ENCODE measurements at places on chromosomes 16 and 17.

DNA sequence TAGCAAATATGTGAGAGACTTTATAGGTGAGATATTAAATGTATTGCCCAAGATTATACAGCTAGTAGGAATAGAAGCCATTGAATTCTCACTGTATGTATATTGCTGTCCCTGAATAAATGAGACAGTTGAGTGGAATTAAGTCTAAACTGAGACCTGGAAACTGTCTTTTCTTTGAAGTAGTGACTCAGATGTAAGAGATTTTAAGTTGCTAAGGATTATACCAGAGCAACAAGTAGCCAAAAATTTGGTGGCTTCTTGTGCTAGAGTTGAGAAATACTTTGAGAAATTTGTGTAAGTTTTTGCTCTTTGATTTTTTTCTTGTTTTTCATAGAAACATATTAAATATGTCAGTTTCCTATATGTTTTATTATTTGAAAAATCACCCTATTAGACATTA, 58.7 kb downstream of the TANC2 start:
- DNase-seq, result no peak

- DNase-seq, result no peak
These were observed 143.1 kb upstream of the KCNJ18 start for GRCh38 chr17:21549107-21549687.

DNA sequence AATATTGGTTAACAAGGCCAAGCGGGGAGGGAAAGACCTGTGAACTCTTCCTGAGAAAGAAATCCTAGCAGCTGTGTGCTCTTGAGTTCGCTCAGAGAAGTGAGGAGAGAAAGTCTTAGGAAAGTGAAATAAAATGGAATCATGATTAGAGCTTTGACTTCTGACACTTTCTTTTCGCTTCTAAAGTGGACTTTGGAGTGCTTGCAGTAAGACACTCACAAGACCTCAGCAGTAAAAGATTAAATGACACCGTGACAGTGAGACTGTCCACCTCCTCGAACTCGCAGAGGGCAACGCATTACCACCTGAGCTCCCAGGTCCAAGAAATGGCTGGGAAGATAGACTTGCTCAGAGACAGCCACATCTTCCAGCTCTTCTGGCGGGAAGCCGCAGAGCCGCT, 71.2 kb downstream of the RNF213 start:
- no peak for DNase-seq

GRCh38 chr17:41835214-41835799, 725 bp downstream of the NT5C3B start:
- DNase-seq, result no peak

- DNase-seq, result no peak
These were observed 23.6 kb downstream of the SDR42E1 start for GRCh38 chr16:81987706-81988105.

- DNase-seq, result no peak
These were observed 121.6 kb downstream of the DNAH9 start for GRCh38 chr17:11719856-11720255.

DNA sequence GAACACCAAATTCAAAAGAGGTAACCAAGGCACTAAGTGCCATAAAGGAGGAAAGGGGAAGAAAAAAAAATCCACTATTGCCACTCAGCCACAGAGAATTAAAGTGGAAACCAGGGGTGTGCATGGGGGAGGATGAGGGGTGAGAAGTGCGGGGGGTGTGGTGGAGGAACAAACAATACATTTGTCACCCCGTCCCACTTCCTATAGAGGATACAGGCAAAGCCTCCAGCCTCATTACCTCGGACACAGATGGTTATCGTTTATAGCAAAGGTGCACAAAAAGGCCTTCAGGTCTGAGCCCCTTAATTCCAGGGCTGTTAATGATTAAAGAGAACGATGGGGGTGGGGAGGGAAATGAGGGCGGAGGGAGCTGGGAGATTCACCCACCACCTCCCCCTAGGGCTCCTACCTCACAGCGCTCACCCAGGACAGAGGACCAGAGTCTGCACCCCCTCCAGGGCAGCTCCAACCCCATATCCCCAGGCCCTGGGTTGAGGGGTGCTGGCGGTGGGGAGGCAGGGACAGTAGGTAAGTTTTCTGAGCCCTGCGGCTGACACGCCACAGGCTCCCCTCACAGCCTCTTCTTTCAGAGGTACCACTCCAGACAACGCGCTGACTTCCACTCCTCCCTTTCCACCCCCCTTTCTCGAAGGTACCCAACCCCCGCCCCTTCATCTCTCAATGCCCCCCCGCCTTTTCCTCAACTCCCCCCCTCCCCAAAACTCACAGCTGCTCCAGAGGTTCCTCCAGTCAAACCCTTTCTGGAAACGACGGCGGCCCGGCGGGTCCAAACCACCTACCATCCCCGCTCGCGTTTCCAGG, 470 bp downstream of the DCUN1D3 start:
- no peak for DNase-seq

DNA sequence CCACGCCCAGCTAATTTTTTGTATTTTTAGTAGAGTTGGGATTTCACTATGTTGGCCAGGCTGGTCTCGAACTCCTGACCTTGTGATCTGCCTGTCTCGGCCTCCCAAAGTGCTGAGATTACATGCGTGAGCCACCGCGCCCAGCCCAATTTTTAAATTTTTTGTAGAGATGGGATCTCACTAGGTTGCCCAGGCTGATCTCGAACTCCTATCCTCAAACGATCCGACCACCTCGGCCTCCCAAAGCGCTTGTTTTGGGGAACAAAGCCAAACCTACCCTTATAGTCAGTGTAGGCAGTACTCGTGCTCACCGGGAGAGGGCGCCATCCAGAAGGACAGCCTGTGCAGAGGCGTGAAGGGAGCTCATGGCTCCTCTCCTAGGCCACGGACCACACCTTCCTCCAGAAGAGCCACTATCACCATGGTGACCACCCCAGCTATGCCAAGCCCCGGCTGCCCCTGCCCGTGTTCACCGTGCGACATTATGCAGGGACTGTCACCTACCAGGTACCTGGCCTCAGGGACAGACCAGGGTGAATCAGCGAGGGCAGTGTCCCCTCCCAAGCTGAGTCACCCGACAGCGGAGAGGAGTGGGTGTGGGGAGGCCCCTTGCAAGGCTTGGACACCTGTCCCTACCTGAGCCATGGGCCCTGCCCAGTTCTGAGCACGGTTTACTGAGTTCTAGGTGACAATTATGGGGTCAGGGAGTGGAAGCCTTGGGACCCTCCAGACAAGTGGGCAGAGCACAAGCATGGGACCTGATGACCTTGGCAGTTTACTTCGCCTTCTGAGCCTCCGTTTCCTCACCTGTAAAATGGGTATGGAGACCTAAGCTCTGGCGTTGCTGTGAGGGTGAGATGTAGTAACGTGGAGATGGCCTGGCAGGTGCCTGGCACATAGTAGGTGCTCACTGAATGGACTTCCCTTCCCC, 13.7 kb downstream of the MYO15B start:
- DNase-seq, result no peak

- no peak for DNase-seq
These were observed 27.7 kb downstream of the CNTROB start for GRCh38 chr17:7959503-7960253.

- no peak for DNase-seq
These were observed 419.1 kb downstream of the HS3ST3B1 start for GRCh38 chr17:14719942-14720341.

- DNase-seq, result no peak
These were observed 140.1 kb downstream of the ITFG1 start for GRCh38 chr16:47320546-47321310.

GRCh38 chr16:65782611-65783600, 583.6 kb upstream of the CDH5 start:
- DNase-seq, result no peak

DNA sequence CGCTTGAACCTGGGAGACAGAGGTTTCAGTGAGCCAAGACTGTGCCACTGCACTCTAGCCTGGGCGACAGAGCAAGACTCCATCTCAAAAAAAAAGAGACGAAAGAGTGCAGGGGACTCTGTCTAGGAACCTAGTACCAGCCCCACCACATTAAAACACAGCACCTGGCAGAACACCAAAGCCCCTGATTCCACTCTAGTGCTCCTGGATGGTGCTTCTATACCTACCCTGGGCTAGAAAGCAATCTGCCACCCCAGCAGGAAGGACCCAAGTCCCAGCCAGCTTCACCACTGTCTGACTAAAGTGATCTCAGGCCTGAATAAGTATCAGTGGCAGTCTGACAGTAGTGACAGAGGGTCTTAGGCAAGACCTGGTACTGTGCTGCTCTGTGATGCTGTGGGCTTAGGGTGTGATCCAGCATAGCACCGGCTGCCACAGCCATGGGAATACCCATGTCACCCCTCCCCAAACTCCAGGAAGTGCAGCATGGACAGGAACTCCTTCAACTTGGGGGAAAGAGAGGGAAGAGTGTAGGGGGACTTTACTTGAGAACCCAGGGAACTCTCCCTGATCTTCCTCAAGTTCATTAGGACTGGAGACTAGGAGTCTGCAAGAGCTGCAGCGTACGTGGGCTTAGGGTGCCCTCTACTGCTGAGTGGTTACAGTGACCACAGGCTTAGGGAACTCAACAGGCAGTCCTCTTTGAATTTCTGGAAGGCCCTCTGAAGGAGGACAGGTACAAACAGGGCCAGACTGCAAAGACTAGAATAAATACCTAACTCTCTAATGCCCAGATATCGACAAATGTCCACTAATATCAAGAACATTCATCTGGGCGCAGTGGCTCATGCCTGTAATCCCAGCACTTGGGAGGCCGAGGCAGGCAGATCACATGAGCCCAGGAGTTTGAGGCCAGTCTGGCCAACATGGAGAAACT, 30.0 kb upstream of the RNF43 start:
- peak; percentile 55 for DNase-seq

- no peak for DNase-seq
These were observed 67.0 kb downstream of the PRMT7 start for GRCh38 chr16:68377667-68378393.

- no peak for DNase-seq
These were observed 130.2 kb downstream of the MYO1D start for GRCh38 chr17:32746698-32747097.

- DNase-seq, result no peak
These were observed 40.1 kb downstream of the ENGASE start for GRCh38 chr17:79114458-79115301.

DNA sequence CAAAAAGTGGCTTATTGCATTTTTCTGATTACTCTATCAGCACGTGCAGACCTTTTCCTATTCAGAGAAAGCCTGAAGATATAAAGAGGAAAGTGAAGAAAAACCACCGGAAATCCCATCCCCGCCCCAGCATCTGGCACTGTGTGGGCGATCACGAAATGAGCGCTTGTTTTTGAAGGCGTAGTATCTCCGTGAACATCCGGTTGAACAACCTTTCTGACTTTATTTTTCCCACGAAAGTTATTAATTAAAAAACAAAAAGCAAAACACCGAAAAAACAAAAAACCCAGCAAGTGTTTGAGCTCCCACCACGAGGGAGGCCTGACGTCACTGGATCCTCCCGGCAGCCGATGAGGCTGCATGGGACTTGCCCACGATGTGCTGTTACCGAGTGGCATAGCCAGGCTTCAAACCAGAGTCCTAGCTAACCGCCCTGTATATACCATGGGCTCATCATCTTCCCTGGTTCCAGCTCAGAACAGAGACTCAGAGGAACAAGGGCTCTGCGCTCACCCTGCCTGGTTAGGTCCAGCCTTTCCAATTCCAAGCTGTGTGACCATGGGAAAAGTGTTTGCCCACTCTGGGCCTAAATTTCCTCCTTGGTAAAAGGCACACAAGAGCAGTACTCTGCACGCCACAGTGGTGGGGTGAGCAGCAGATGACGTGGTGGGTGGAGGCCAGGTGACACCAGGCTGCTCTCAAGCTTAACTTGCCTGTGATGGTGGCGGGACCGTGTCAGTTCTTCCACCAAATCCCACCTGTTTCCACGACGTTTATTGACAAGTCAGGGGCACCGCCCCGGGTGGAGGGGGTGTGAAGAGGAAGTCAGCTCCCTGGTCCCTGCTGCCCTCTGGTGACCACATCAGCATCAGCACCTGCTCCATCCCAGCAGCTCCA, 34.3 kb upstream of the IL21R start:
- DNase-seq, result peak; percentile 92

- no peak for DNase-seq
These were observed 12.8 kb upstream of the CCL8 start for GRCh38 chr17:34306466-34306865.

GRCh38 chr17:4098521-4099209, 44.2 kb downstream of the ZZEF1 start:
- no peak for DNase-seq

DNA sequence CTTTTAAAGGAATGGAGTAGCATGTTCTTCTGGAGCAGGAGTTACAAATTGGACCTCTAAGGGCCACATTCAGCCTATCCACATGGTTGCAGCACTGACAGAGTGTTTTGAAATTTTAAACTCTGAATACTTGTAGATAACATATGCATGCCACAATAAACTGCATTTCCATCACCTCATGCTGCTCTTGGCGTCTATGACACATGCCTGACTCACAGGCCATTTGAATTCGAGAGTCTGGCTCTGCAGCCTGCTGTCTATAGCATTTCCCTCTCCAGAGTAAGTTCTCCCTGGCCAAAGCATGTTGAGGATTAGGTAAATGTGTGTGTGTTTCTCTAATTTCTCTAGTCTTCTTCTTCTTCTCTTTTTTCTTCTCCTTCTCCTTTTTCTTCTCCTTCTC, 28.7 kb upstream of the MYOCD start:
- no peak for DNase-seq

- no peak for DNase-seq
These were observed 51.1 kb upstream of the SOX9 start for GRCh38 chr17:72069586-72070202.

- no peak for DNase-seq
These were observed 18.5 kb upstream of the NTN1 start for GRCh38 chr17:9002606-9003354.

GRCh38 chr17:8151641-8152111, 528 bp downstream of the PER1 start:
- no peak for DNase-seq

- DNase-seq, result no peak
These were observed 189.0 kb downstream of the ZFHX3 start for GRCh38 chr16:72858665-72859493.

GRCh38 chr16:66924527-66925321, 611 bp downstream of the RRAD start:
- DNase-seq, result no peak

DNA sequence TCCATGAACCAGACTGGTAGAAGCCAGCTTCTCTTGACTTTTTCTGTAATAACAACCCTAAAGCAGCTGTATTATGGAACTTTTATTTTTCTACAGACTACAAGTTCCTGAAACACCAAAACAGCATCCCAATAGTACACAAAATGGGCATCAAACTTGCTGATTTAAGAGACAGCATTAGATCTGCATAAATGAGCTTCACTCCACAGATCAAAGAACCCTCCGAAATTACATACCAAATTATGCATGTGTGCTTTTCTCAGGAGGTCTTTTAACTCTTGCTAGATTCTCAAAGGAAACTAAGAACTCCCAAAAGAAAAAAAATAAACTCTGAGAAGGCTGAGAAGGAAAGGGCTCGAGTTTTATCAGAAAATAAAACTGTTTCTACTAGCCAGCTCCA, 12.3 kb downstream of the UBE2G1 start:
- DNase-seq, result no peak

- no peak for DNase-seq
These were observed 1.5 kb downstream of the FGF11 start for GRCh38 chr17:7440834-7441195.

GRCh38 chr16:68227850-68228553, 7.9 kb downstream of the ESRP2 start:
- no peak for DNase-seq
